NCI-H2081 (cell line): ENCODE measurements at places on chromosomes 11 and 22.
A peak's percentile ranks its signal among the peaks of the same experiment; 100 is the strongest.

- DNase-seq = peak; percentile 64
These were observed 74.9 kb downstream of the SMCO4 start for GRCh38 chr11:93468290-93468689.

GRCh38 chr11:36622431-36623136, 24.5 kb upstream of the RAG2 start:
- no peak for DNase-seq

GRCh38 chr11:109845437-109845836, 247.8 kb upstream of the ZC3H12C start:
- no peak for DNase-seq

- no peak for DNase-seq
These were observed 36.1 kb upstream of the ANKK1 start for GRCh38 chr11:113351480-113351879.

DNA sequence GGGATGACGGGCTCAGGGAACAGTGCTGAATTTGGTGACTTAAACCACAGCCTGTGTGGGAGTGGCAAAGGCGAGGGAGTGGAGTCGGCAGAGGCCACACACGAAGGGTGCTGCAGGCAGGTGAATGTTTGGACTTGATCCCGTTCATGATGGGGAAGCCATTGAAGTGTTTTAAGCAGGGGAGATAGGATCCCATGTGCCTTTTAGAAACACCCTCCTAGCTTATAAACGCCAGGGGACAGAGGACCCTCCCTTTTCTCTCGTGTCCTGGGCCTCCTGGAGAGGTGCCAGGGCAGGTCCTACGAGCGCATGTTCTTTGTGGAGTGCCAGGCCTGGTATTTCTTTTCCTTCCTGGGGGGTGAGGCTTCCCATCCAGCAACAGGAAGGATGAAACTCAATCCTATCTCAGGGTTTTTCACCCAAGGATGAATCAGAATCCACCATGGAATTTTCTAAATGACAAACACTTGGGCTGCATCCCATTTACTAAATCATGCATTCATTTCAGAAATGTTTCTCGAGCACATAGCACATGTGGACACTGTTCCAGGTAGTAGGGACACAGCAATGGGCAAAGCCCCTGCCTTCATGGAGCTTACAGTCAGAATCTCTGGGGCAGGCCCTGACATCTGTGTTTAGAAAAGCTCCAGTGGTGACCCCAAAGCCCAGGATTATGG, 59.6 kb downstream of the CHRDL2 start:
- DNase-seq = no peak

GRCh38 chr11:2190657-2191471, 19.2 kb upstream of the TH start:
- peak; percentile 88 for DNase-seq

- DNase-seq = no peak
These were observed 69.0 kb downstream of the GGTLC2 start for GRCh38 chr22:22713416-22713815.
